ENCODE measurements at places on chromosomes 5 and 9.

- no peak for DNase-seq
These were observed 49.8 kb downstream of the PRRC1 start for GRCh38 chr5:127567026-127567768.

- DNase-seq: no peak
These were observed 949 bp upstream of the IFNK start for GRCh38 chr9:27523141-27523540.

DNA sequence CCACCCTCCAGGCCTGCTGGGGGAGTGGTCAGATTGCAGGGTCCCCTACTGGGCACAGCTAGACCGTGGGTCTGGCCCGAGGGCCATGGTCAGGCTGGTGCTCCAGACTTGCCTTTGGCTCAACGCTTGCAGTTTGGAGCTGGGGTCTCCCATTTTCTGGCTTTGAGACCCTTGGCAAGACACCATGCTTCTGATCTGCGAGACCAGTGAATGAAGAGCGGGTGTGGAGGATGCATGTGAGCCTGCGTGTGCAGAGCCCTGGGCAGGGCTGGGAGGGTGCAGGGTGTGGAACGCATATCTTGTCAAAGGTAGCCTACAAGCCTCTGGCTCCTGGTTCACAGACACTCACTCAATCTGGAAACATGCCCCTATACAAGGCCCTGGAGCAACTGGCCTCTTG, 6.1 kb upstream of the MRNIP start:
- DNase-seq: no peak

DNA sequence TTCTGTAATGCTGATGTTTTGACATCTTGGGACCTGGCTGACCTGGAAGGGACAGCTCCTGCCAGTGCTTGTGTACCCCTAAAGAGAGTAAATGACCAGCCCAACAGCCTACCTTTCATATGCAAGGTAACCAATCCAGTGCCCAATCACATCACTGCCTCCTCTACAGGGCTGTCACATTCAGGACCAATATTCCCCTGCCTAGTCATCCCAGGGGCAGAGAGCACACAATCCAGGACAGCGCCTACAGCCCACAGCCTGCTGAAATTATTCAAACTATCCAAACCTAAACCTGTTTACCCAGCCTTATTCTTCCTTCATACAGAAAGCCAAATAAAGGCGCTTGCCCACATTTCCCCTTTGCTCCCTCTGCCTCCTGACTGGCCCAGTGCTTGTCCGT, 284.1 kb downstream of the CTNND2 start:
- DNase-seq: no peak

Measured in aorta (tissue), 5 donors.